Cardiac muscle cell (in vitro differentiated cells and primary cell): ENCODE measurements at places on chromosomes 12 and 14.

DNA sequence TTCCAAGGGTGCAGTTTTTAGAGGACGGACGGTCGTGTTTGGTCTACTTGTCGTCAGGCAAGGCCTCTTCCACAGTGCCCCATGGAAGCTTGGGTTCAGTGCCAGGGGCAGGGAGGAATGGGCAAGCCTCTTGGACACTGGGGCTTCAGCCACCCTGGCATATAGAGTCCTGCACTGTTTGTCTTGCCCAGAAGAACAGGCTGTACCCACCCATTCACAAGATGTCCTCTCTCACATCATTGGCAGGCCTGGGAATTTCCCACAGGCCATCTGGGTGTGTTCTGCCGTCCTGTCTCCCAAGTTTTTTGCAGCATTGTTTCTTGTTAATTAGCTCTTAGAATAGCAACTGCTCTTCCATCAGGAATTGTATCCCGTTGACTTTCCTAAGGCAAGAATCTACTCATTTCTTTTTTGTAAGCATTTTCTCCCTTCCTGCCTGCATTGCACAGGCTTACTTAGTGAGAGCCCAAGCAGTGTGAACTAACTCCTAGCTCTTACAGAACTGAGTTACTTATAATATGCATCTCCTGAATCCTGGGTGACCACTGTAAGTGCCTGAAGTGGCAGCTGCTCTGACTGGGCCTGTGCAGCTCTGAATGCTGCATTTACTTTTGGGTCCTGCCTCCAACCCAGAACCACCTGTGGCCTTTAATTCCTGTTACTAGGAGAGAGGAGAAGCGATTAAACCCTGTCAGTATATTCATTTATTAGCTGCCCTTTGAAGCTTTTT, 149.4 kb upstream of the HIF1A start:
- DNase-seq: no peak

- peak; percentile 38 for DNase-seq
Measured at GRCh38 chr12:88579161-88579517, 1.1 kb downstream of the KITLG start.

DNA sequence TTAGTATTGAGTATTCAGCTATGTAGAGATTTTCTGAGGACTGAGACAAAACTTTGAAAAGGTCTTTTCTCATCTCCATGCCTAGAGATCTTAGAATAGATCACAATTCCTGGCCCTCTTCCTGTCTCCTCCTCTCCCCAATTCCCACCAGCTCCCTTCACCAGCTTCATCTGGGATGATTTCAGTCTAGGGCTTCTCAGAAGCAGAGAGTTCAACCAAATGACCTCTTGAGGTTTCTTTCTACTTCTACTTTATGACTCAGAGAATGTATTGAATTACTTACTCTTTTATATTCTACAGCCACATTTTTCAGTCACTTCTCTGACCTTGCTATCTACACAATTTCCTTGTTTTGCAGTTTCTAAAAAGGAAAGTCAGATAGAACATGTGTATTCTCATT, 19.4 kb upstream of the SNX6 start:
- peak; percentile 82 for DNase-seq

DNA sequence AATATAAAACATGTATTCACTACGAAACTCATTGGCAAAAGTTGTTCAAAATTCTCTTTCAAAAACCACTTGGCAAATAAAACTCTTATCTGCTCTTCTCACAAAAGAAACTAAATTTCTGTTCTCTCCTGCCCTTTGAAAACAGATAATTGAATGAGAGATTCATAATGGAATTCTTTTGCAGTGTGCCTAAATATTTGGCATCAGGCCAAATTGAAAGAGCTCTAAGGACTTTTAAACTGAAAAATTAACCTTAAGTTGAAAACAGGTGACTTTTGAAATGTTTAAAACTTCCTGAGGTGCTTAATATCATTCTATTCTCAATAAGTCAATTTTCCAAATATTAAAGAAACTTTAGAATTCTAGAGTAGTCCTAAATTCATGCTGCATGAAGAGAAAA, 136.4 kb downstream of the FSCB start:
- peak; percentile 25 for DNase-seq

GRCh38 chr14:100785626-100786025, 40.3 kb upstream of the MEG3 start:
- DNase-seq: no peak

DNA sequence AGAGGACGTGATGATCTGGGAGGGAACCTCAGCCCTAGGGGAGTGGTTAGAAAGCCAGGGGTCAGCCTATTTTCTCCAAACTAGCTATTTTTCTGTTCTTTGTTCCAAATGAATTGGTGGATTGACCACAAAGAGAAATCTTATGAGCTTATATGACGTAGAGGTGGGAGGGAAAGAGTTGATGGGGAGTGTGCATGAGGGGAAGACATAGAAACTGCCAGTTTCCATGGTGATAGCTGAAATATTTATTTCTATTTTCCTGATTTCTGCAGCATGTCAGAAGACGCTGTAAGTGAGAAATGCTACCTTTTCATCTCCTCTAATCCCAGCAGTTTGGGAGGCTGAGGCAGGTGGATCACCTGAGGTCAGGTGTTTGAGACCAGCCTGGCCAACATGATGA, 51.4 kb upstream of the CISTR start:
- DNase-seq: no peak

DNA sequence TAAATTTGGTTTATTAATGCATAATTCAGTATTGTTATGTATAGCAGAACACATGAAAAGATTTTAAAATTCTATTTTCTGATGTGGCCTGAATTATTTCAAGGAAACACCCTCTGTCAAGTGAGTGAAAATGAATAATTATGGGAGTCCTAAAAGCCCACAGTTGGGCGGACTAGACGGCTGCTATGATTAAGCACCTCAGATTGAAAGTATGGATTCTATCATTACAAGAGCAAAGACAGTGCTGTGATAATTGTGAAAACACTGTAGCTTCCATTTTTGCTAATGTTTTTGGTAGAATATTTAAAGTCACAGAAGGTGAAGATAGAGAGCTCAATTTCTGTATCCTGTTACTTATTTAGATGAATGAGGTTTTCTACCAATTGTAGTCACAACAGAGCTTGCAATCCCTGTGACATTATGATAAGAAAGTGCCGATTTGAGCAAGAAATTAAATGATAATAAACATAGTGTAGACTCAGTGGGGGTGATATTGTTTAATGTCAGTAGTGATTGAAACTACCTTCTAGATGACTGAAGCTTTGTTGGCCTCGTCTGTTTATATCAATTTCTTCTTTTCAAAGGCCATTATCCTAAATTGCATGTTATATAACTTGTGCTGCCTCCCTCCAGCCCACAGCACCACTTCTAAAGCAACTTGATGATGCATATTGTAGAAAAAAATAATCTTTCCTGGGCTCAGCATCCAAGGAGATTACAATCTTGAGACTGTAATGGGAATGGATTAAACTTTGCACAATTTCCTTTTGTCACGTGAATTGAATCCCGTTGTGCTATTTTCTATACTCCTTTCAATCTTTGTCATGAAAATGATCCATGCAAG, 359.8 kb downstream of the BTG1 start:
- no peak for DNase-seq

GRCh38 chr12:74250891-74251290, 286.7 kb upstream of the ATXN7L3B start:
- DNase-seq: no peak

- DNase-seq: no peak
Measured at GRCh38 chr12:51377099-51377984, 13.9 kb downstream of the GALNT6 start.

DNA sequence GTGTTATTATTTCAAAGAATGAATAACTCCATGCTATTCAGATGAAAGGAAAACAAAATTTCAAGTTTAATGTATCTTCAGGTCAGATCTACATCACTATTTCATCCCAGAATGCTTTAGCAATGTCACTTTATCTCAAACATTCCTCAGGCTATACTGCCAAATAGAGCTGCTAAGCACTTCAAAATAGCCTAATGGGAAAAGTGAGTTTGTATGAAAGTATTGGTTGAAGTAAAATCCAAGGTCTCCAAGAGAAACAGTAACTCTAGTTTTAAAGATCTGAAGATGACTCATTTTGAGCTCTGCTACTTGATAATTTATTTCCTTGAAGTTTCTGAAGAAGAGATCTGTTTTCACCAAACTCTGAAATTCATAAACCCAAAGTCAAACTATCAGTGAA, 466.2 kb upstream of the FOXG1 start:
- DNase-seq: no peak

GRCh38 chr12:23063206-23063605, 438.2 kb downstream of the ETNK1 start:
- no peak for DNase-seq

DNA sequence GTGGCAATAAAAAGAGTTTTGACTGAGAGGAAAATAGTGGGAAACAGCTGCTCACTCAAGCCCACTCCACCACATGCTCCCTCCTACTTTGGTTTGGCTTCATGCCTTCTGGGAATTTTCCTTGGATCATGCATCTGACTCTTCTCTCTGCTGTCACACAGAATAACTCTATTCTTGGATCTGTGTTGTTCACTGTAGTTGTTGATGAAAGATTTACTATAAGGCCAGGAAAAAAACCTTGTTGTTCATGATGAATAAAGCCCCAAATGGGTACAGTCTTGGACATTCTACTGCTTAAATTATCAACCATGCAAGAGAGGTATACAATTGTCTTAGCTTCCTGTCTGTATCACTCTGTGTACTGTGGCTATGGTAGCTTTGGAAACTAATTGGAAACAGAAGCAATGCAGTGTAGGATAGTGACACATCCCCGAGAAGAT, 70.5 kb downstream of the TMX1 start:
- no peak for DNase-seq

DNA sequence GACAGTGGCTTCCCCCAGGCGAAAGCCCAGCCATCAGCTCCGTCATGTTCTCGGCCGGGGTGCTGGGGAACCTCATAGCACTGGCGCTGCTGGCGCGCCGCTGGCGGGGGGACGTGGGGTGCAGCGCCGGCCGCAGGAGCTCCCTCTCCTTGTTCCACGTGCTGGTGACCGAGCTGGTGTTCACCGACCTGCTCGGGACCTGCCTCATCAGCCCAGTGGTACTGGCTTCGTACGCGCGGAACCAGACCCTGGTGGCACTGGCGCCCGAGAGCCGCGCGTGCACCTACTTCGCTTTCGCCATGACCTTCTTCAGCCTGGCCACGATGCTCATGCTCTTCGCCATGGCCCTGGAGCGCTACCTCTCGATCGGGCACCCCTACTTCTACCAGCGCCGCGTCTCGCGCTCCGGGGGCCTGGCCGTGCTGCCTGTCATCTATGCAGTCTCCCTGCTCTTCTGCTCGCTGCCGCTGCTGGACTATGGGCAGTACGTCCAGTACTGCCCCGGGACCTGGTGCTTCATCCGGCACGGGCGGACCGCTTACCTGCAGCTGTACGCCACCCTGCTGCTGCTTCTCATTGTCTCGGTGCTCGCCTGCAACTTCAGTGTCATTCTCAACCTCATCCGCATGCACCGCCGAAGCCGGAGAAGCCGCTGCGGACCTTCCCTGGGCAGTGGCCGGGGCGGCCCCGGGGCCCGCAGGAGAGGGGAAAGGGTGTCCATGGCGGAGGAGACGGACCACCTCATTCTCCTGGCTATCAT, 663 bp downstream of the PTGER2 start:
- DNase-seq: peak; percentile 31

DNA sequence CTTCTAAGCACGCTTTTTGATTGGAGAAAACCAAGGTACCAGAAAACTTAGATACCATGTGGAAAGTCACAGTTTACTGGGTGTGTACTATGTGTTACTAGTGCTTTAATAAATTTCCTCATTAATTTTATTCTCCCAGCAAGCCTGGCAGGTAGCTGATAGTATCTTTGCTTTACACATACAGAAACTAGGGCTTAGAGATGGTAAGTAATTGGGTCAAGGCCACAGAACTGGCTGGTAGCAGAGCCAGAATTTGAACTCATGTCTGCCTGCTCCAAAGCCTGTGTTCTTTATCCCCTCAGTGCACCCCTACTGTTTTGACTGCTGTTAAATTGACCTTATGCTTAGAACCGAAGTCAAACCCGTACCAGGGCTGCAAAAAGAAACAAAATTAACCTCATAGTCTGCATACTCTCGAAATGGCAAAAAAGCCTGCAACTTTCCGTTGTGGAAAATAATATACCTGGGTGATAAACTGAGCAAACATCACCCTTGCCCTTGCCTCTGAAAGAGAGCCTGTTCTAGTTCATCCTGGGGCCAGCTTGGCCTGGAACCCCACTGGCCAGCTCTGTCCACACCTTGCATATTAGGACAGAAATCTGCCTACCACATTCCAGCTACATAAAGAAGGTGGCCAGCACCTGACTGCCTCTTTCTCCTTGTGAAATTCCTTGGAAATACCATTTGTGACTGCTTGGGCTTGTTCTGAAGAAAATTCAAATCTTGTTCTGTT, 118.9 kb downstream of the ETV6 start:
- DNase-seq: no peak

DNA sequence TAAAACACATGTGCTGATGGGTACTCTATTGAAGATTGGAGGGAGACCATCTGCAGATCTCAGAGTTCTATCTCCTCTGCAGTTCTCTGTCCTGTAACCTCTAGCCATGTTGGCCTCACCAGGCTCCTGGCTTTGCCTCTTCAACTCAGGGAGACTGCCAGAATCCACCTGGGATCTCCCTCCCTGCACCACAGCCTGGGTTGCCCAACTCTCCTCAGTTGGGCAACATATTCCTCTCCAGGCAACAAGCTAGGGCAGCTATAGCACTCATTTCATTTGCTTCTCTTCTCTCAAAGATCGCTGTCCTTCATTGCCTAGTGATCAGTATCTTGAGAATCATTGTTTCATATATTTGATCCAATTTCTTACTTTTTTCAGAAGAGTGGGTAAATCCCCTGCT, 28.8 kb downstream of the CKAP4 start:
- no peak for DNase-seq

- DNase-seq: no peak
Measured at GRCh38 chr12:44507461-44507860, 368.7 kb downstream of the NELL2 start.

DNA sequence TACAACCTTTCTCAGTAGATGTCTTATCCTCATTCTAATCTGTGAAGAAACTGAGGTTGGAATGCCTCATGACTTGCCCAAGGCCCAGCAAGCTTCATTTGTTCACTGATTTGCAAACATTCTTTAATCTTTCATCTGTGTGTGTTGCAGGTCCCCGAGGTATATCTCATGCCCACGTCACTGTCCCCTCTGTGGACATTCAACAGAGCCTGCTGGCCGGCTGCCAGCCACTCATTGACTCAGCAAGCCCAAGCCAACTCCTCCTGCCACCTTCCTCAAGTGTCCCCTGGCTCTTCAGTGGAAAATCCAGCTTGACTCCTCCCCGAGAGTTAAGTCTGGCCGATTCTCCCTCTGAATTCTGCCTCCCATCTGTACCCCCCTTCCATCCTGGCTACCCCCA, 1.9 kb upstream of the DCAF4 start:
- peak; percentile 83 for DNase-seq

DNA sequence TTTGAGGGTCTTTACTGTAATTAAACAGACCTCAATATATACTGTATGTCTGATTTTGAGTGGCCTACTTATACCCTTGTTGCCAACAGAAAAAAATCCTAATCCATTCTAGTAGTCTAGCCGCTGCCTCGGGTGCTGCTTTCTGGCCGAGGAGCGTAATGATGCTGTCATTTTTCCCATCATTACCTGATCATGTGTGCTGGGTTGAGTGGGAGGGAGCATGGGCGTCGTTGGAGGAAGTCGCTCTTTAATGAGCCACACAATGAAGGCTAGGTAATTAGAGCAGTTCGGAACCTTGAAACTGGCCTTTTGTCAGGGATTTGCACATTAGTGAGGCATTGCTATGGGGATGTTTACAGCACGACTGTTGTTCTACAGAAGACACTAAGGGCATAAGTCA, 76.1 kb upstream of the RFX4 start:
- DNase-seq: no peak
